Islet precursor cell (in vitro differentiated cells): ENCODE measurements at places on chromosomes 1 and 21.

DNA sequence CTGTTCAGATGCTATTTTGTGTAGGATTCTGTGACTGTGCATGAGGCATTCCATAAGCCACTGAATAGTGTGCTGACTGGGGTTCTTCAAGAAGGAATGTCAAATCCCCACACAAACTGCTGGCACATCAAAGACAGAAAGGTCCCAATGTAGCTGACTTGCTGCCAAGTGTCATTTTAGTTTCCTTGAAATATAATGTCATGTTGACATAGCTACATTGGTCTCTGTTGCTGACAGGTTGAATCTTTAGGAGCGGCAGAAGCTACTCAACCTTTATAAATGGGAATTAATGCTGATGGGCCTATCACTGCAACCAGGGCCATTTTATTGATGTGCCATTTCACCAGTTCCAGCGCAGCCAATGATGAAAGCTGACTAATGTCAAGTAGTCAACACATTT is 1110.7 kb upstream of the B3GALT2 start:
- no peak for DNase-seq

- DNase-seq, result no peak
These were observed 78.2 kb upstream of the ARHGAP29 start for GRCh38 chr1:94315552-94316116.

GRCh38 chr1:51526248-51526647 is 7.2 kb upstream of the EPS15 start:
- no peak for DNase-seq

DNA sequence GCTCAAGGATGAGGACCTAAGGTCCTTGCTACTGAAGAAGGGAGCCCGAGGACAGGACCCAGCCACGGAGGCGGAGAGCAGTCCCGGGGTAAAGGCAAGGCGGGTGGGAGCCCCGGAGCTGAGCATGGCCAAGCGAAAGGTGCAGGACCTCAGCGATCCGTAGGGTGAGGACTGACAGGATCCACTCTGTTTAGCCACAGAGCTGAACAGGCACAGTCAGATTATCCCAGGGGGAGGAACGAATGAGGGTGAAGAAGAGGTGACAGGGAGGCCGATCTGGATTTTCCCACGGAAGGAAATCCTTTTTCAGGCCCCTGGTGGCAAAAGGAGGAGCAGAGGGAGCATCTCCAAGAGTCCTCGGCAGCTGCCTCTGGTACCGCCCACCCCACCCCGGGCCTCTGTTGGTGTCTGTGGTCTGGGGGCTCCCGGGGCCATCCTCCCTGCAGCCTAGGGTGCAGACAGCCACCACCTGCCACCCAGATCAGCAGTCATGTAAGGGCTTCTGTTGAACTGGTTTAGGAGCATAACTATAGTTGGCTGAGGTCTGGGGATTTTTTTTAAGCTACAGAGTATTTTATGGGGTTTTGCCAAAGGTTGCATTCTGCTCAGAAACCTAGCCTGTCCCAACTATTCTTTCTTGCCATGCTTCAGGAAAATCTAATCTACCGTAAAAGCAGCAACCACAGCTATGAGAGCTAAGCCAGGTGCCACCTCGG is 32.3 kb upstream of the LBR start:
- no peak for DNase-seq

DNA sequence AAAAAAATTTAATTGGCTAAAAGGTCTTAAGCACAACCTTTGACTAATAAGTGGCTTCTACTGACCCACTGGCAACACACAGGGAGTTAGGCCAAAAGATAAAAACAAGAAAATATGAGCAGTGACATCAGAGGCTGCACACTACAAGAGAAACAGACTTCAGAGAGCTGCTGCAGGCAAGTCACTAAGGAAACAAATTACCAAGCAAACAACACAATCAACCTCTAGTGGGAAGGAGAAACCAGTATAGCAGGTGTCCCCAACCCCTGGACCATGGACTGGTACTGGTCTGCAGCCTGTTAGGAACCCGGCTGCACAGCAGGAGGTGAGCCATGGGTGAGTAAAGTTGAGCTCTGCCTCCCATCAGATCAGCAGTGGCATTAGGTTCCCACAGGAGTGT is 20.8 kb upstream of the ENSA start:
- peak; percentile 57 for DNase-seq

DNA sequence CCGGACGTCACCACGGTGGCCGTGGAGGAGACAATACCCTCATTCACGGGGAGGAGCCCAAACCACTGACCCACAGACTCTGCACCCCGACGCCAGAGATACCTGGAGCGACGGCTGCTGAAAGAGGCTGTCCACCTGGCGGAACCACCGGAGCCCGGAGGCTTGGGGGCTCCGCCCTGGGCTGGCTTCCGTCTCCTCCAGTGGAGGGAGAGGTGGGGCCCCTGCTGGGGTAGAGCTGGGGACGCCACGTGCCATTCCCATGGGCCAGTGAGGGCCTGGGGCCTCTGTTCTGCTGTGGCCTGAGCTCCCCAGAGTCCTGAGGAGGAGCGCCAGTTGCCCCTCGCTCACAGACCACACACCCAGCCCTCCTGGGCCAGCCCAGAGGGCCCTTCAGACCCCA is 7.0 kb downstream of the TNFRSF14 start:
- no peak for DNase-seq

- DNase-seq, result peak; percentile 73
These were observed 21.5 kb downstream of the SPATA45 start for GRCh38 chr1:212825798-212826452.

GRCh38 chr1:5845376-5845775 is 146.8 kb downstream of the NPHP4 start:
- DNase-seq, result no peak

DNA sequence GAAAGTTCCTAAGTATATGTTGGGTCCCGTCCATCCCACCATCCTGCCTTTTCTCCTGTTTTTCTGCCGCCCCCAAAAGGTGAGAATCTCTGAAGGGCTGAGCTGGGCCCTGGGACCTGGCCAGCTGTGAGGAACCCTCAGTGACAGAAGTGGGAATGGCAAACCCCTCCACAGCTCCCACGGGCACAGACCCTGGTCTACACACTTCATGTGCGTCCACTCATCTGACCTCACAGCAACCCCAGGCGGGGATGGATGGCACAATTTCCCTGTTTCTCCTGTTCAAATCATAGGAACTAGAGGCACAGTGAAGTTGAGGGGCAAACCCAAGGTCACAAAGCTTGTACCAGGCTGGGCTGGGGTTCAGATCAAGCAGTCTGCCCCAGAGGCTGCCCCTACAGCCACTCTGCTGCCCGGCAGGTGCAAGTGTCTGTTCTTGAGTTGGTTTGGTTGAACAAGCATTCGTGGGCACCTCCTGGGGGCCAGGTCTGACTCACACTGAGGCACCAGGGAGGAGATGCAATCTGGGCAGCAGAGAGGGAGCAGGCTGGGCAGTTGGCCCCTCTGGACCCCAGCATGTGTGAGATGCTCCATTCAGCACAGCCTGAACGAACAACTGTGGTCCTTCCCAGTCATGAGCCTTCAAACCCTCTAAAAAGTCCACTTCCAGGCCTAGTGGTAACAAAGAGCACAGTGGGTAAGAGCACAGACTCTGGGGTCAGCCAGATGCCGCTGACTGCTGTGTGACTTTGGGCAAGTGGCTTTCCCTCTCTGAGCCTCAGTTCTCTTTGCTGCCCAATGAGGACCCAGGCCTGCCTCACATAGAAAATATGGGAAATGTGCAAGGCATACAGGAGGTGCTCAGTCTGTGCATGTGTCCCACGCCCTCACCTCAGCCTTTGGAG is 4.0 kb downstream of the EDN2 start:
- no peak for DNase-seq

GRCh38 chr1:93763704-93764365 is 82.2 kb upstream of the BCAR3 start:
- peak; percentile 66 for DNase-seq

DNA sequence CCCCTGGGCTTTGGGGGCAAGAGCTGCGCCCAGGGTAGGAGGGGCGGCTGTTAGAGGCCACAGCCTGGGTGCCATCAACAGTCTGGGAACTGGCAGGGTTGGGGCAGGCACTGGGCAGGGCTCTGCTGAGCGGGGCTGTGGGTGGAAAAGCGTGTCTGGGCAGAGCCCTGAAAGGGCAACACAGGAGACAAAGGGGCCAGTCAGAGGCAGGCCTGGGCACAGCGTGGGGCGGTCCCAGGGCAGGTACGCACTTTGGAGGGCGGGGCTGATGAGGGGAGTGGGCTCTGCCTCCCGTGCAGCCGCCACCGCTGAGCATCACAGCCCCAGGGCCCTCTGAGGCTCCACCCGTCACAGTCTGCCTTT is 13.9 kb downstream of the CELSR2 start:
- no peak for DNase-seq

GRCh38 chr1:147225193-147225730 is at the start of gene FMO5:
Gene FMO5, minus strand, starts transcription at chr1:147225339. Its CDS starts 310 bp downstream, at chr1:147225029.
- peak; percentile 88 for DNase-seq

DNA sequence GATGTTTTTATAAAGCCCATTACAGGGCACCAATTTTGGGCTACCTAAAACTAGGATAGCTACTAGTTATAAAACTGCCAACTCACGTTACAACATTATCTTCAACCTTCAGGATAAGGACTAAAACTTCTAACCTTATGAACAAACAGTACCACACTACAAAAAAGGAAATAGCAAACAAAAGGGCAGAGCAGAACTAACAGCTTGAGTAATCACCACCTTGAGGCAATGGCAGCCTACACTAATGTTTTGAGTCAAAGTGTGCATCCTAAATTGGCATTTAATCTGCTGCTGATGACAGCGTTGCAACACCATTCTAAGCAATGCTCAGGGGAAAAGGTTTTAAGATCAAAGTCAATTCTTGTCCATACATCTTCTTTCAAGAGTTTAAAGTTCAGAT is 27.2 kb downstream of the PTP4A2 start:
- DNase-seq, result no peak

GRCh38 chr1:59218521-59219236 is 78.2 kb upstream of the FGGY start:
- DNase-seq, result no peak

DNA sequence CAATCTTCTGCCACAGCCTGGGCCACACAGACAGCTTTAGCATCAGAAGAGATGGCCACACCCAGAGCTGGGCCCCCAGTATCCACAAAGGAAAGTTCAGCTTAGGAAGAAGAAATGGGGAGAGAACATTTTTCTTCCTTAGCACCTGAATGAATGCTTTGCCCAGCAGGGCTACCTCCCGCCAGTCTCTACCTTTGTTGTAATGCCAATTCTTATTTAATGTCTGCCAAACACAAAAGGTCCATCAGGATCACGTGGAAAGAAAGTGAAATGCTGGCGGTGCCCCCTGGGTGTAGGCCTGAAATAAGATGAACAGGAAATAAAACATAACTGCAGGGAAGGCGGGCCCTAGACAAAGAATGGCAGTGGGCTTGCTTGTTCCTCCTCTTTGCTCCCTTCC is 125.6 kb downstream of the CACNA1E start:
- DNase-seq, result no peak

- DNase-seq, result peak; percentile 79
These were observed at the start of gene HENMT1 for GRCh38 chr1:108661030-108661609. Gene HENMT1, minus strand, starts transcription at chr1:108661093. Its CDS starts 1,209 bp downstream, at chr1:108659884.
